ENCODE measurements at places on chromosomes 1 and 21.

DNA sequence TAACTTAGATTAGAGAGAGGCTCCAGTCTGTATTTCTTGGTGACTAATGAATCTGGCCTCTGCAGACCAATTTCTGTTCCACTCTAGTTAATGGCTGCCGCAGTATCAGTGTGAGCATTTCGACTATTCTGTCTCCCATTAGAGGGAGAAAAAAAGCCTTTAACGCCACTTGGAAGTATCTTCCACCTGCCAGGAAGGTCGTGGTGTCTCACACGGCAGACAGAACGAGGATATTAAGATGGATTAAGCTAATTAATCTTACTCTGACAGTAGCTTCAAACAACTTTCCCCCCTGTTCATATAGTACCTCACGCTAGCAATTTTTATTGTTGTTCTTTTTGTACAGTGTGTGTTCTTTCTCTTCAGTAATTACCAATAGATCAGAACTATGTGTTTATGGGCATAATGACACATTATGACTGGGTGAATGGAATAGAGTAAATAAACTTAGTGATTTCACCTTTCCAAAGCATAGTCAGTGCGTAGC lies 153.8 kb downstream of the ADGRL2 start:
- DNase-seq = no peak

- no peak for DNase-seq
These were observed 9.8 kb upstream of the CAPZB start for GRCh38 chr1:19495000-19495656.

DNA sequence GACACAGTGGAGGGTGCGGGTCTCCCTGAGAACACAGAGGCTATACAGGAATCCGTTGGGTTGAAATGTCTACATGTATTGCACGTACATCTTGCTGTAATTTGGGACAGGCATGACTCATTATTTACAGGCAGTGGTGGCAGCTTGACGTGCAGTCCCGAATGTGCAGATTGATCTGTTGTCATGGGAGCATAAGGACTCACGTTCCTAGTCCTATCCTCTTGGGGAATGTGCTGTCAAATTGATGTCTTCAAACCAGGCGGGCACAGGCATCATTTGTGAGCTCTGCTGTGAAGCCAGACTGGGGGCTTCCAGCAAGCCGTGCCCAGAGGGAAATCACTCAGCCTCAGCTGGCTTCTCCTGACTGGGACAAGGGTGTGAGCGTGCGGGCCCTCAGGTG lies 40.5 kb downstream of the S100B start:
- DNase-seq = no peak

GRCh38 chr1:116915086-116915661 lies 5.5 kb downstream of the PTGFRN start:
- DNase-seq = no peak

- no peak for DNase-seq
These were observed 31.1 kb upstream of the SCYL3 start for GRCh38 chr1:169924829-169925228.

GRCh38 chr21:41616031-41616591 lies 108.2 kb upstream of the TMPRSS2 start:
- no peak for DNase-seq

DNA sequence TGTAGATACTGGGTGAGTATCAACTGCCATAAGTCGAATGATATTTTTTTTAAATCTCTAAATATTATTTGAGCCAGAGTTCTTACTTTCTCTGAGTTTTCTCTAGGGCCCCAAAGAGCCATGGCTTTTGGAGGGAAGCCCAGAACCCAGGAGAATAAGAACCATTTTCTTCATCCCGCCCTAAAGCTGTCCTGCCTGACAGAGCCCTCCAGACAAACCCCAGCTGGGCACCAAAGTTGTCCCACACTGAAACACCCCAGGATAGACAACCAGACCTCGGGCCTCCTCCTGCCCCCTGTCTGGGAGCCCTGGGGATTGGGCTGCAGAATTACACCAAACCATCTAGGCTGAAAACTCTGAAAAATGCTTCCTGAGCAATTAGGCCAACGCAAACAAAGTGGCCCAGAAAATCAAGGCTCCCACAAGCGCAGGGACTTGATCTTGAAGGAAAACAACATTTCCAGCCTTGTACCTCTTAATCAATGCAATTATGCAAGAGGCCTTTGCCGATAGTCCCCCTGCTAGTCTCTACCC lies 113.1 kb downstream of the RRAGC start:
- no peak for DNase-seq

DNA sequence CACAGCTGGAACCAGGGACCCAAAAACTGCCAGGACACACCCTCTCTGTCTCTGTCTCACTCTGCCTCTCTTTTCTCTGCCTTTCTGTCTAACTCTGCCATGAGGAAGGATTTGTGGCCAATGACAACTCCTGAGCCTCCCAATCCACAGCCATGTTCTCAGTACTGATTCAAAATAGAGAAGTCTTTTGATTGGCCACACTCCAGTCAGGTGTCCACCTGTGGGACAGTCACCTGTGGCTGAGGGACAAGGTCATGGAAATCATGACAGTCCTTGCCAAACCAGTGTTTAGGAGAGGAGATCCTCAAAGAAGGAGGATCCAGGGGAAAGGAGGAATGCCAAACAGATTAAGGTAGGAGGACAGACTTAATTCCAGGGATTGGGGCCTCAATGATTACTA lies 15.8 kb downstream of the TINAGL1 start:
- DNase-seq = no peak

GRCh38 chr1:33056426-33056825 lies 19.7 kb upstream of the AK2 start:
- DNase-seq = no peak

DNA sequence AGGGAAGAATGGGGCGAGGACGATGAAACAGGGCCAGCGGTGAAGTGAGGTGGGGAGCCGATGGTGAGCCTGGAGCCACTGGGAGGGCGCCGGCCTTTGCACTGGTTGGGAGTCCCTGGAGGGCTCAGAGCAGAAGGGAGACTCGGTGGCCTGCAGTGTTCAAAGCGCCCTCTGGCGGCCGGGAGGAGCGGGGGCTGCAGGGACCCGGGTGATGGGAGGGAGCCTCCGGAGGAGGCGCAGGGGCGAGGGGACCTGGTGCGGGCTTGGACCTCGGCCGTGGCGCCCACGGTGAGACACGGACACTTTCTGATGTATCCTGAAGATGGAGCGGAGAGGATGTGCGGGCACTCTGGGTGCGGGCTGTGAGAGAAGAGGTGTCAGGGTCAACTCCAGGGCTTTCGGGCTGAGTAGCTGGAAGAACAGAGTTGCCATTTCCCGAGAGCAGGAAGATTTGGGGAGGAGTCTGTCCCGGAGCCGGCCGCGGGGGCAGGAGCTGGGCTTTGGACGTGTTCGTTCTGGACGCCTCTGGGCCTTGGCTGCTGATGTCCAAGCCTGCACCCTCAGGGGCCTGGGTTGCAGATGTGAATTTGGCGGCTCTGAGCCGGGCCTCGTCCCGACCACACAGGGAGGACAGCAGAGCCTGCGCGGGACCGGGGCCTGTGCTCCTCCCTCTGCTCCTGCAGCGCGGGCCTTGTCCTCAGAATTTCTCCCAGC lies 29.7 kb downstream of the HEYL start:
- peak; percentile 80 for DNase-seq

DNA sequence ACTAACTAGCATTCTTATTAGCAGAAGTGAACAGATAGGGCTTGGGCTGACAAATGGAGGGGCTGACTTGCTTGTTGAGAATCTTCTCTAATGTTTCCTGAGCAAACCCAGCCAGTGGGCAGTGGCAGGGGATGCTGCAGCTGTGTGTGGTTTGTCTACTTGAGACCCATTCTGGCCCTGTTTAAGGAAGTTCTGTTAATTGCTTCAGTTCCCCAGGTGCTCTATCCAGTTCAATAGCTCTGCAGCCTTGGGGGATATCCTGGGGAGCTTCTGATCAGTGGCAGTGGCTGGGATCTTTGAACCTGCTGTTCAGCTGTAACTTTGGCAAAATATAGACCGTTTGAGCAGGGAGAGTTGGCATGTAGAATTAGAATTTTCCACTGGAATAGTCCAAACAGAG lies 137.4 kb downstream of the ZNF326 start:
- no peak for DNase-seq

- no peak for DNase-seq
These were observed 67.4 kb downstream of the GPR137B start for GRCh38 chr1:236209713-236210112.

DNA sequence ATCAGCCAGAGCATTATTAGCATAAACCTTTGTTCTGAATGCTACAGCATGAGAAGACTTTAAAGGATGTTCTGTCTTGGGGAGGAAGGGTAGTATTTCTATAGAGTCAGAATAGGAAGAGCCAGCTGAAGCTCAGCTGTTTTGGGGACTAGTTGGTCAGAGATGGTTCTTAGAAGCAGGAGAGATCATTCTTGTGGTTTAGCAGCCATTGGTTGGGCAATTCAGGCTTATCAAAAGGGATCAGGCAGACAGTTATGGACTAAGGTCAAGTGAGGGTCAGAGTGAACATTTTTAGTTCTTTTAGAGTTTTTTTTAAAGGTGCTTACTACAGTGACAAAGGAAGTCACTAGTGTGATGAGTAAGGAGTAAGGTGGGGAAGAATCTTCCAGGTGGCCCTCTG lies 245.5 kb downstream of the RPS6KC1 start:
- DNase-seq = peak; percentile 14

DNA sequence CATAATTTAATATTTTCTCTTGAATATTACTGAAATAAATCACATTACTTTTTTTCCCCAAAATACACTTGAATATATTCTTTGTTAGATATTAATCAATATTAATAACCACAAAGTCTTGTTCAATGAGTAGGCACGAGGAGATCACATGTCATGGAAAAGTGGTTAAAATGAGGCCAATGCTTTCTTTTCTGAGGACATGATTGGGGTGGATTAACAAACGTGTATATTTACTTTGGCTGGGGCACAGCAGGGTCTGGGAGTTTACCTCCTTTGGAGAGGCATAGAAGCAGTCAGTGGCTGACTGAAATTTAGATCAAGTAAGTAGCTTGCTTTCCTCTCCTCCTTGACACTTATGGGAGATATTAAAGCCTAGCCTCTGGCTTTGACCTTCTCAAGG lies 664.3 kb upstream of the B3GALT2 start:
- DNase-seq = no peak

DNA sequence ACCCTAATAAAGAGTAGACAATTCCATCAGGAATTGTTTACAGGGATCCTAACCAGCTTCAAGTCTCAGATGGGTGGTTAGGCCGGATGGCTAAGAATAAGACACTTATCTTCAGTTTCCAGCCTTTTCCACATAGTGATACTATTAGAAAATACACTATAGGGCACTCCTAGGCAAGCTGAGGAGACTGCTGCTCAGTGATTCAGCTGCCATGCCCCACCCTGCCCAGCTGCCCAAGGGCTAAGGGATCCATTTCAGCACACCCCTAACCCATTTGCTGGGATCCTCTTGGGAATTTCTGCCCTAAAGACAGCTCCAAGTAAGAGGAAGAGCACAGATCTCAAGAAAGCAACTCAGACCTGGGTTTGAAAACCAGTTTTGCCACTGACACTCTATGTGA lies 31.9 kb downstream of the PLPP3 start:
- DNase-seq = no peak

DNA sequence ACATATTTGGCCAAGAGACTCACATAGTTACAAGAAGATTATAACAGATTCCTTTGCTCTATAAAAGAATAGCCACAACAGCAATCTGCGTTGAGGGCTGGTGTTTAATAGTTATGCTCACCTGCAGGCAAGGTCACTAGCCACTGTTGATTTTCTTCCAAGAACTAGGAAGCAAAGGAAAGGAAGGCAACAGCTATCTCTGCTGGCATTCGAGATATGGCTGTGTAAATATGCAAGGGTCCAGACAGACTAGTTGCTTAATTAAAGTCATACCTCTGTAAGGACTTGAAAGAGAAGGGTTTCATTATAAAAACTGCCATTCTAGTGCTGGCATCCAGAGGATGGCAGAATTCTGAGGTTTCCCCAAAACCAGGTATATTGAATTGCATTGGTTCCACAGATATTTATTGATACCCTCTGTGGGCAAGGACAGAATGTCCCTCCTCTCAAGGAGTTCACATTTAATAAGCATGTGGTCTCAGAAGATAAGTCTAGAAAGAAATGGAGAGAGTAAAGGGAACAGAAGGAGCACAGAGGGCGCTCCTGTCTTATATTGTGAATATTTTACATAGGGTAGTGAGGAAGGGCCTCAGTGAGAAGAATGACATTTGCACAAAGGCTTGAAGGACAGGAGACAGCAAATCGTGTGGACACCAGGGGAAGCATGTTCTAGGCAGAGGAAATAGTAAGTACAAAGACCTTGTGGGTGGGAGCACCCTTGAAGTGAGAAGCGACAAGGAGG lies 23.6 kb upstream of the PLEKHA6 start:
- DNase-seq = no peak

DNA sequence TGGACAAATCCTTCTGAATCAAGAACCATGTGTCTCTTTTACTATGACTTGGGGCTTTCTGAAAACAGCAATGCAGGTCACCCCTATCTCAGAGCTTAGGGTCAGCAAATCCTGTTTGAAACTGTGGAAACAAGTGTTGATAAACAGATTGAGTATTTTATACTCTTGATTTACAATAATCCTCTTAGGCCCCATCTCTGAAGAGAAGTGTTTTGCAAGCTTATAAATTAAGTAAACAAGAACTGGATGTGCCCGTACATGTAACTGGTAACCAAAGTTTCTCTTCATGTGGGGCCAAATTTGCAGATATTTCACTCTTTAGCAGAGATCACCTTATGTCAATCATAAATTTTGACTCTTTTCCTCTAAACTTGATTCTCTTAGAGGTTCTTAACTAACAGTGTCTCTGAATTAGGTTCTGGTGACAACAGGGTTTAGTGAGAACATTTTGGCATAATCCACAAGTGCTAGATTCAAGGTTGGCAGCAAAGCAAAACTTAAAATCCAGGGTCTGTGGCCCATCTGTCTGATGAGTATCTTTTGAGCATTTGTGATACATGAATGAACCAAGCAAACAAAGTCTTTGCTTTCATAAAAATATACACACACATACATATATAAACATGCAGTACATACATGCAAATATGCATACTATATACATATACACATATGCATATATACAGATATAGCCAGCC lies 183.0 kb upstream of the HOOK1 start:
- DNase-seq = no peak

DNA sequence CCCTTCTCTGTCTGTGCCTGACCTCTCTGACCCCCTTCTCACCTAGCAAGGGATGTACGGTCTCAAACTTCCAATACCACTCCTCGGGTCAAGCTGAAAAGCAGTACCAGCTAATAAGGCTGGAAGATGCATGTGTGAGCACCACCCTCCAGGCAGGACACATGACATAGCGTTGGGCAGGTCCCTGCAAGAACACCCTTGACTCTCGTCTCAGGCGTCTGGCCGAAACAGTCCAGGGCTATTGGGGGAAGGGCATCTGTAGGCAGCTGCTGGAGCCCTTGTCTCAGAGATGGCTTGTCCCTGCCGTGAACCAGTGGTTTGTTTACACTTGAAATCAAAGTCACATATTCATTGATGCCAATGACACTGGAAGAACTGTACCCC lies 56.5 kb downstream of the CD46 start:
- DNase-seq = no peak

- no peak for DNase-seq
These were observed 133.7 kb downstream of the DMRTA2 start for GRCh38 chr1:50289495-50289894.

- no peak for DNase-seq
These were observed 11.2 kb downstream of the PDZK1IP1 start for GRCh38 chr1:47178654-47179016.

- peak; percentile 71 for DNase-seq
These were observed 29.1 kb downstream of the TEX35 start for GRCh38 chr1:178541829-178542553.

- no peak for DNase-seq
These were observed 141.4 kb upstream of the BEND5 start for GRCh38 chr1:48917901-48918603.

GRCh38 chr1:68521286-68521685 lies 24.4 kb upstream of the DEPDC1 start:
- DNase-seq = no peak

GRCh38 chr1:34715139-34715538 lies 39.7 kb upstream of the GJB5 start:
- DNase-seq = no peak

All from hematopoietic multipotent progenitor cell treated with erythropoietin and hydrocortisone succinate and interleukin-3 and kit ligand, for 6 days (in vitro differentiated cells).